ENCODE measurements at places on chromosomes 5 and 9.

DNA sequence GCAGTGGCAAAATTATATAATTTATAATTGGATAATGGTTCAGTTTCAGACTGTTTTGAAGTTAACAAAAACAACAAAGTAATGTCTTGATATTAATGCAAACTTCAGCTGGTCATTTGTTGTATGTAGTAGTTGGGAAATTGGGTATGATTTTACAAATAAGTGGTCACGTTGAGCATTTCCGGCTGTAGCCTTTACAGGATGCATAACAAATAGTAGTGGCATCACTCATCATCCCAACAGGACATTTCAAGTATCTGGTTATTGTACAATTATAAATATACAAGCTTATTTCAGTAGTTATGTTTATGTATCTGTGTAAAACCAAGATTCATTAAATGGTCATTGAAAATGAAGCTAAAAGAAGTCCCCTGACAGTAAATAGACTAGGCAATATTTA, 72.9 kb downstream of the SMIM15 start:
- DNase-seq = no peak

- no peak for DNase-seq
Observed at GRCh38 chr9:114735704-114736103, 53.7 kb upstream of the TEX48 start.

- DNase-seq = no peak
Observed at GRCh38 chr5:72711351-72711750, 105.1 kb upstream of the TNPO1 start.

- DNase-seq = no peak
Observed at GRCh38 chr5:137393196-137393993, 105.7 kb downstream of the SPOCK1 start.

- DNase-seq = no peak
Observed at GRCh38 chr5:8538821-8539220, 669.9 kb downstream of the MTRR start.

DNA sequence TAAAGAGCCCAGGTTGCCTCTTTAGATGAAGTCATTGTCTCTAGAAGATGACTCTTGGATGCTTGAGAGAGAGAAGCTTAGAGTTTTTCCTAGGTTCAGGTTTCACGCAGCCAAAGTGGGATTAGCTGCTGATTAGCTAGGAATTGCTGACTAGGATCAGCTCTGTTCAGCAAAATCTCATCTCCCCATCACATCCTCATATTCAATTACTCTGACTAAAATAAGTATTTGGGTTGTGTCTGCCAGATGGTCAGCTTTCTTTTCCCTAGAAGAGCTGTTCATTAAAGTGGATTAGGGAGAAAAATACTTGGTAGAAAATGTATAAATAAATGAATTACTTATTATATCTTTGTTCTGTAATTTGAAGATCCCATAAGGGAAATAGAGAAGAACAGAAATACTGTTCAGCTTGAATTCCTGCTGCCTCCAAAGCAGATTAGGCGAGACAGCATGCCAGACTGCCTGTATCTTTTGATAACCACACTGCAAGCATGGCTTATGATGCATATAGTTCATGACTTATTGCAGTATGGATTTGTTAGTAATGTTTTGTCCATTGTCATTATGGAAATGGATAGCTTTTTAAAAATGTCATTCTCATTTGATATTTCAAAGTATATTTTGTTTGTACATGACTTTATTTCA, 184.8 kb upstream of the CD180 start:
- no peak for DNase-seq

GRCh38 chr9:87267251-87268070, 230.2 kb upstream of the DAPK1 start:
- no peak for DNase-seq

DNA sequence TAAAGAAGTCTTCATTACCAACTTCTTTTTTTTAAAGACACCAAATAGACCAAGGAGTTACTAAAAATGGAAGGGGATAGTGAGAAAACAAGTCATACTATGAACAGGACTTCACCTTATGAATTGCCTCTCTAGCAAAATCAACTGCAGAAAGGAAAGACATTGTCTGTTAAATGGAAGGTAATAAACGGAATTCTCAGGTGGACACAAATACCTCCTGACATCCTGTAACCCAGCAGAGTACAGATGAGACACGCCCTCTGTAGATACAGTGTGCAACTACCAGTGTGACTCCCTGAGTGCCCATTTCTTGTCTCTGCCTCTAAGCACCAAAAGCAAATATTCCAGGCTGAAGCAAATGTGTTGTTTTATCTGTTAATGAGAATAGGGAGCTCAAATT, 12.2 kb upstream of the PLPP1 start:
- DNase-seq = no peak

DNA sequence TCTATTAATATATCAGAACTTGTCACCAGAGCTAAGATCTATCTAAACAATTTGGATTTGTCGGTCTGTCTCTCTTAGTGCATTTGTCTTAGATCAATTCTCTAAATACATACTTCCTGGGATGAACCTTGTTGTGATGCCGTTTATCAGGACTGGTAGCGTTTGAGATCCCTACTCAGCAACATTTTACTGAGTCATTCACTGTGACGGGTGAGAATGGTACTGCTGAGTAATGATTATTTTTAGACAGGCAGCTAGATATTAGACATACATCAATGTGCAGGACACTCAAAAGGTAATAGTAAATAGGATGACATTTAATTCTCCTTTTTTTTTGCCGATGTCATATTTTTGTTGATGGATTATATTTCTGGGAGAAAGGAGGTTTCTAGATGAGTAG, 209.0 kb downstream of the CSNK1G3 start:
- no peak for DNase-seq

GRCh38 chr5:181217111-181217802, 5.8 kb upstream of the TRIM41 start:
- peak; percentile 86 for DNase-seq

- no peak for DNase-seq
Observed at GRCh38 chr5:160979385-160979784, 127.4 kb upstream of the ATP10B start.

DNA sequence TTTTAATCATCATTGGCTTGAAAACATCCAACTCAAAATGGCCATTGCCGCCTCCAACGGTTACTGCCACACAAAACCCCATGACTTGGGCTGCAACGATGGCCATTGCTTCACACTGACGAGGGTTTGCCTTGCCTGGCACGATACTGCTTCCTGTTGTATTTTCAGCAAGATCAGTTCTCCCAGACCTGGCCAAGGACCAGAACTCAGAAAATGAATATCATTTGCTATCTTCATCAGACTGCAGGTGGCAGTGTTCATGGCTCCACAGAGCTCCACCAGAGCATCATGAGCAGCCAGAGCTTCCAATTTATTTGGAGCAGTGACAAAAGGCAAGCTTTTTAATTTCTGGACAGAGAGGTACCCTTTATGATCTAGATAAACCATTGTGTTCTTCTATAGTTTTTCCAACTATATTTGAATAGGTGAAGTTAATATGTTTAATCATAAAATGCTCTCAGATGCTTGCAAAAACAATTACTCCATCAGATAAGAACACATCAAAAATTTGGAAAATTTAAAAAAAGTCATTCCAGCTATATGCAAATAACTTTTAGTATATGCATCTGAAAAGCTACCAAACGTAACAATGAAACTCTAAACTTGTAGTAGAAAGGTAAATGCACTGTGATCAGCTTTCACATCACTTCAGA, 10.4 kb downstream of the AMACR start:
- no peak for DNase-seq

DNA sequence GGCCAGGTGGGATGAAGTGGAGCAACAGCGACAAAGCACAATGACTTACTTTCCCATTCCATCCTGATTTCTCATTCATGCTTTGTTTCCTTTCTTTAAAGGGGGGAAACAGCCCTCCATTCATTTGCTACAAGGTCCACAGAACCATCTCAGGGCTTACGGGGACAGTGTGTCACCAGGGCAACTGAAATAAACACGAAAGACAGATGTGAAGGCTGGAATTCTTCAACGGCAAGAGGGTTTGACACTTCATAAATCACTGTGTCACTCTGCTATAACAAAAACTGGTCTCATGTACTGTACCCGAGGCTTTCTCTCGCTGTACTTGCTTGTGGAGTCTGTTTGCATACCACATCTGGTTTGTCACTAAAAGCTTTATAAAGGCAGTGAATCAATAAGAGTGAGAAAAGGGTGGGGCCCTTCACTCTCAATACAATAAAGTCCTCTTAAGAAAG, 150.8 kb downstream of the EFNA5 start:
- no peak for DNase-seq

DNA sequence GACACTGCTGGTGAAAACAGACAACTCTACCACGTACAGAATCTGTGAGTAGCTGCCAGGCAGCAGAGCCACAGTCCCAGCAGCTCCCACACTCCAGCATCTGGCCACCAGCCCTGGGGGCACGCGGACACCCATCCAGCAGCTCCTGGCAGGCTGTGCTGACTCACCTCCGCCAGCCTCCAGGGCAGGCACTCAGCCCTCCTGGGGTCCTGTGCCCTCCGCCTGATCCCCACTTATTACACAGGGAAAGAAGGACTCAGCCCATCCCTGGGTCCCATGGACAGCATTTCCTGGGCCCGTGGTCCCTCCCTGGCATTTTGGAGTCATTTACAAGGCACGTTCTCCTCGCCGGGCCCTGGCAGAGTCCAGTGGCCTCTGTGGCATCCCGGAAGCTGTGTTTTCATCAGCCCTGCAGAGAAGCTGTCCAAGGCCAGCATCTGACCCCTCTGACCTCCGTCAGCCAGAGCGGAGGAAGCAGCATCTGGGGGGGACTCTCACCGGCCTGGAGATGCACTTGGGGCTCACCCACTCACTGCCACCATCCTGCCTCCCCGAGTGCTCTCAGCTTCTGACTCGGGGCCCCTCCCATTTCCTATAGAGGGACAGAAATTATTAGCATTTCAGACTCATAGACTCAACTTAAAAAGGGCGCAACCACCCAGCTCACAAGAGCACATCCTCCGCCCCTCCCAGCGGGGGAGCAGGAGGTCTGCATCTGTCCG, 21.6 kb downstream of the PAEP start:
- DNase-seq = no peak

GRCh38 chr5:136000932-136001331, 27.9 kb upstream of the TGFBI start:
- DNase-seq = no peak

DNA sequence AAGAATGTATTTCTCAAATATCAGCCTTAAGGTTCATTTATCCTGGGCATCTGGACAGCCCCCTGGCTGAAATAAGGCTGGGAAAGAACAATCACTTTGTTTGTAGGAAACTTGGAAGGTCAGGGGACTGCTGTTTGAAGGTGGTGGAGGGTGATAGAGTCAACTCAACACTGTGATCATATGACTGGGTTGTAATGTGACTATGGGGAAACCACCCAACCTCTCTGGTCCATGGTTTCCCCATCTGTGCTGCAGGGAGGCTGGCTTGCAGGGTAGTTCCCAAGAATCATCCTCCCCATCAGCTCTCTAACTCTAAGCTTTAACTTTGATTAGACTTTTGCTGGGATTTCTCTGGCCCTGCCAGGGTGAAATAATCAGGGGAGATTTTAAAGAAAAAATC, 10.0 kb downstream of the INSYN2B start:
- DNase-seq = no peak

DNA sequence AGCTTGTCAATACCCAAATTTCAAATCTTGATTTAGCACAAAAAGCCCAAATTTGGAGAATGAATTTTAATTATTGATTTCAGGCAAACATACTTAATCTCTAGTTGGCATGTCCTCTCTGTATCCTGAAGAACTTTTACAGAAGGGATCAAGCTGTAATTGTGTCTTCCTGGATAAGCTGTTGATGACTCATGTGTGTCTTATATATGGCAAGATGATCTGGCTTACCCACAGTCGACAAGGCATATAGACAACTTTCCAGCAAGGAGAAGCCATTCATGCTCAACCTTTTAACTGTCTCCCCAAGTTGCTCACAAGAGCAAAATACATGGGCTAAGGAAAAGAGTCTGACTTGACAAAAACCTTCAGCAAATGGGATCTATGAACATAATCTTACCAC, 112.5 kb upstream of the SLCO6A1 start:
- no peak for DNase-seq

GRCh38 chr9:73104921-73105320, 46.7 kb upstream of the ANXA1 start:
- no peak for DNase-seq

DNA sequence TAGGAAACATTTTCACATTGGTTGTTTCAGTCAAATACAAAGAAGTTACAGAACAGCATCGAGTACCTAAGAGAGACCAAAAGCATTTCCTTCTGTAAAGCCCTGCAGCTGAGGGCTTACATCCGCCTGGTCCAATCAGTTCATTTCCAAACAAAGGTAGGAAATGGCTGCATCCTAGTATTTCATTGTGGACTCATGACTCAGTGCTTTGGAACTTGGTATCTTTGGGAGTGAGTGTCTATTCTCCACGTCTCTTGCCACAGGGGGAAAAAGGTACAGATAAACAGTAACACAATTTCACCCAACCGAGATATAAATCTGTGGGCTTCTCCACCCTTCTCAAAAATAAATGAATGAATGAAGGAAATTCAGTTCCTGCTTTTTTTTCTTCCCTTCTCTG, 75.4 kb downstream of the NFIB start:
- no peak for DNase-seq

DNA sequence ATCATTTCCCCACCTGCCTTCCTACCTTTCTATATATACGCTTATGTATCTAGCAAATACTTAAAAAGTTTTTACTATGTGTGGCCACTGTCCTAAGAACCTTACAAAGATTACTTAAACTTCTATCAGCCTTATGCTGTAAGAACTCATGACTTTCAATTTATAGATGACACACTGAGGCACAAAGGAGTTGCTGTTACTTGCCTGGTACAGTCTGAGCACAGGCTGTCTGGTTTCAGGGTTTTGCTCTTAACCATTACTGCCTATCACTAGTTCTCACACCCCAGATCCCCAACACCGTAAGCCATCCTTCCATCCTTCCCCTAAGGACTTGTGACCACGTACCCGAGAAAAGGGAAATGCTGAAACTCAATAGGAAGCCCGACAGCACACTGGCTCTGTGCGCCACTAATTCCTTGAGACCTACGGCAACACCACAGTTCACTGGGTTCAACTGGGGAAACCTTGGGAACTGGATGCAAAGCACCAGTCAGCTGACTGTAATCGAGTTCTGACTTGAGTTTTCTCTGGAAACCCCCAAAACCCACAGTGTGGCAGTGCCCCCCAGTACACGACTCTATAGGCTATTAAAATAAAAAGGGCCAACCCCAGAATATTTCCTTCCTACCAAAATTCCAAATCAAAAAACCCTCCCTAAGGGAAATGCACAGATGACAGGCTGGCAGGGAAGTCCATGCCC, 56.0 kb downstream of the AUH start:
- no peak for DNase-seq

DNA sequence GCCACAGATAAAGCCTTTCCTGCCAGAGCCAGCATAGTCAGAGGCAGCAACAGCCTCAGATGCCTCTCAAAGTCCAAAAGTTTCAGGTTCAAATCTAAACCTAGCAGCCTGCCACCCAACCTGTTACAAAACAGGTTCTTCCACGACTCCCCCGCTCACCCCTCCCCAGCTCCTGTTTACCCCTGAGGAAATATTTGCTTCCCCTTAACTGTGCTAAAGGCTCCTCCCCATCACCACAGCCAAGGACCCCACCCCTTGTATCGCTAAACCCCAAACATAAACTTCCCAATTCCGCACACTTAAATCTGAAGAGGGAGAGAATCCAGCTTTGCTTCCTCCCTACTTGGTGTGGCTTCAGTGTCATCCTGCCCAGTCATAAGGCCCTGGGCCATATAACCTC, 15.4 kb upstream of the VDAC1 start:
- DNase-seq = no peak
